ENCODE measurements at places on chromosomes 3 and 15.
A peak's percentile ranks its signal among the peaks of the same experiment; 100 is the strongest.

DNA sequence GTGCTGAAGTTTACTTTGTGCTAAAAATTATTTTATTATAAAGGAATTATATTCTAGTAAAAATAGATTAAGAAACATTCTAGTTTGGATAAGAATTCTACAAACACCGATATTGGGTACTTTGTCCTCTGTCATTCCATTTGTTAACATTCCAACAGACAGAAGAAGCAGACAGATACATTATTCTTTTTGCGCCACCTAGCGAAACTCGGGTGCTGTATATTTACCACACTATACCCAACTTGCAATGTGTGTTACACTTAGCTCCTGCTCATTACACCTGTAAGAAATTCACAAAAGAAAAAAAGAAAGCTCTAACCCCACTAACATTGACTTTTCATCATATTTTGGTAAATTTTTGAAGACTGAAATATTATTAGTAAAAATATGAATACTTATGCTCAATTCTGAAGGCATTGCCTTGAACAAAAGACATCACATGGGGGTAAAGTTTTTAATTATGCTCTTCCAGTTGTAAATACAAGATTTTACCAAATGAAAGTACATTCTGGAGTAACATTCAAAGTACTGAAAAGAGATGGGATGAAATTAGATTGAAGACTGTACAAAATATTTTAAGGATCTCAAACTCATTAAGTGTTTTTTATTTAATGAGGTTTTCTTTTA, 136.5 kb upstream of the MLF1 start:
- DNase-seq, result peak; percentile 46

- no peak for DNase-seq
Measured at GRCh38 chr3:63043631-63044030, 168.4 kb upstream of the CADPS start.

- DNase-seq, result no peak
Measured at GRCh38 chr3:105610473-105610872, 243.8 kb downstream of the ALCAM start.

GRCh38 chr3:129314386-129315222, 35.9 kb downstream of the HMCES start:
- peak; percentile 94 for DNase-seq

- no peak for DNase-seq
Measured at GRCh38 chr3:191762323-191762960, 301.5 kb downstream of the PYDC2 start.

DNA sequence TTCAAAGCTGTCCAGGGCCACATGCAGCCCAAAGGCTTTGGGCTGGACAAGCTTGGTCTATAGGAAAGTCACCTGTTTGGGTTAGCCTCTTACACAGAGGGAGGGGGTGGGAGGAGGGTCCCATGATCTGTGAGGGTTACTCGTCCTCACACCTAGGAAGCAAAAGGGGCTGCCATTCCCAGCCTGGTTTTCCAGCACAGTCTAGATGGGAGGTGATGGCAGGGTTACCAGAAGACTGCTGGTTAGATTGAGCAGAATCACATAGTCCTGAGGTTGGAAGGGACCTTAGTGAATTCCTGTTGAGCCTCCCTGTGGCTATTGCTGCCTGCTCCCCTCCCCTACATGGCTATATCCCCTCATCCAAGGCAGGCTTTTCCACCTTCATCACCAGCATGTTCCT, 101.8 kb downstream of the SEMA5B start:
- no peak for DNase-seq

DNA sequence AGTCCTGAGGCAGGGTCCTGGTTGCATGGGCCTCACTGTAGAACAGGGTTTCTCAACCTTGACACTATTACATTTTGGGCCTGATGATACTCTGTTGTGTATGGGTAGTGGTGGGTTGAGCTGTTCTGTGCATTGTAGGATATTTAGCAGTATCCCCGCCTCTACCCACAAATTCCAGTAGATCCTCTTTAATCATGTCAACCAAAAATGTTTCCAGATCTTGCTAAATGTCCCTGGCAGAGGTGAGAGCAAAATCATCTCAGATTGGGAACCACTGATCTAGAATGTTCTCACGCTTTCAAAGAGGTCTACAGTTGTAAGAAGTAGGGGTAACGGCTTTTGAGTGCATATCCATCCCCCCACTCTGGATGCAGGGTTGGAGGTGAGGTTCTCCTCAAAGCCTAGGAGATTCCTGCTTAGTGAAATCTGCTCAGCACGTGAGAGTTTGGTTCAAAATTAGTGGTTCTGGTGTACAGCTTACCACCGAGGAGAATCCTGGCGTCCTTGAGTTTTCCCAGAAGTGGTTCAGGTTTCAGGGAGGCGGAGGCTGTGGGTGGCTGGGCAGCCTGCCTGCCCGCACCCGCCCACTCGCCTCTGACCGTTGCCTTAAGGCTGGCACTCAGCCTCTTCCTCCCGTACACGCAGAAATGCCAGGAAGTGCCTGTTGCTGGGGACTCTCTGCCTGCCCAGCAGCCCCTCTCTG, 5.3 kb downstream of the ACVR2B start:
- no peak for DNase-seq

GRCh38 chr3:135228201-135228600, 433.1 kb downstream of the EPHB1 start:
- DNase-seq, result no peak

GRCh38 chr3:52385157-52385556, 59.7 kb downstream of the SEMA3G start:
- peak; percentile 57 for DNase-seq

- DNase-seq, result no peak
Measured at GRCh38 chr3:111819927-111820326, 39.1 kb upstream of the PHLDB2 start.

DNA sequence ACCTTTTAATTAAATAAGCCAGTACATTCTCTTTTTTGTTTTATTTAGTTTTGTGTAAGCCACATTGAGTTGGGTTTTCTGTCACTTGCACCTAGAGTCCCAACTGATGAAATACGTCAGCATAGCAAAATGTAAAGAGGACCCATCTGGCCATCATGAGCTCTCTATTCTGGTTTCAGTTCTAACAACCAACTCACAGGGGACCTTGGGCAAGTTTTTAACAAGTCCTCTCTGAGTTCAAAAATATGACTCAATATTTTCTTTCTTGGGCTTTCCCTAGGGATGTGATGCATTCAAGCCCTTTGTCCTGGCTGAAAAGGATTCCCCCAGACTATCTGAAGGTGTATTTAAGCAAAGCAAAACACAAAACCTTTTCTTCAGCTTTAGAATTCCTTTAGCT, 32.9 kb downstream of the PLCH1 start:
- DNase-seq, result peak; percentile 26

DNA sequence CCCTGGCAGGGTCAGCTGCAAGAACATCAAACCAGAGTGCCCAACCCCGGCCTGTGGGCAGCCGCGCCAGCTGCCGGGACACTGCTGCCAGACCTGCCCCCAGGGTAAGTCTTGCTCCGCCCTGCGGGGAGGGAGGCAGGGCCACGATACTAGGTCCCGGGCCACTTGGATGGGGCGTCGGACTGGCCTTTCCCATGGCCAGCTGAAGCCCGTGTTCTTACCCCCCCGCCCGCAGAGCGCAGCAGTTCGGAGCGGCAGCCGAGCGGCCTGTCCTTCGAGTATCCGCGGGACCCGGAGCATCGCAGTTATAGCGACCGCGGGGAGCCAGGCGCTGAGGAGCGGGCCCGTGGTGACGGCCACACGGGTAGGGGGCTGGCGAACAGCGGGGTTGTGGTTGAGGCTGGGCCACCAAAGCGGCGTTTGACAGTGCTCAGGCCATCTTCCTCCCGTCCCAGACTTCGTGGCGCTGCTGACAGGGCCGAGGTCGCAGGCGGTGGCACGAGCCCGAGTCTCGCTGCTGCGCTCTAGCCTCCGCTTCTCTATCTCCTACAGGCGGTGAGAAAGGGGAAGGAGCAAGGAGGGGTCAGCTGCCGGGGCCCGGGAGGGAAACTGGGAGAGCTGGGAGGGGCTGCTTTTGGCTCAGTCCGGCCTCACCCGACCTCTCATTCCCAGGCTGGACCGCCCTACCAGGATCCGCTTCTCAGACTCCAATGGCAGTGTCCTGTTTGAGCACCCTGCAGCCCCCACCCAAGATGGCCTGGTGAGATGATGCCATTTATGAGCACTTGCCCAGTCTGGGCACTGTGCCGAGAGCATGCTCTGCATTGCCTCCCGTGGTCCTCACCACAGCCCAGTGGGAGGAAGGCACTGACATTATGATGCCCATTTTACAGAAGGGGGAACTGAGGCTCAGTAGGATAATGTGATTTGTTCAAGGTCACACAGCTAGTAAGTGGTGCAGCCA, 1.7 kb downstream of the CHRD start:
- DNase-seq, result peak; percentile 33

GRCh38 chr3:173823911-173824460, 426.4 kb downstream of the NLGN1 start:
- peak; percentile 5 for DNase-seq
